ENCODE measurements at places on chromosomes 2 and 18.
A peak's percentile ranks its signal among the peaks of the same experiment; 100 is the strongest.

DNA sequence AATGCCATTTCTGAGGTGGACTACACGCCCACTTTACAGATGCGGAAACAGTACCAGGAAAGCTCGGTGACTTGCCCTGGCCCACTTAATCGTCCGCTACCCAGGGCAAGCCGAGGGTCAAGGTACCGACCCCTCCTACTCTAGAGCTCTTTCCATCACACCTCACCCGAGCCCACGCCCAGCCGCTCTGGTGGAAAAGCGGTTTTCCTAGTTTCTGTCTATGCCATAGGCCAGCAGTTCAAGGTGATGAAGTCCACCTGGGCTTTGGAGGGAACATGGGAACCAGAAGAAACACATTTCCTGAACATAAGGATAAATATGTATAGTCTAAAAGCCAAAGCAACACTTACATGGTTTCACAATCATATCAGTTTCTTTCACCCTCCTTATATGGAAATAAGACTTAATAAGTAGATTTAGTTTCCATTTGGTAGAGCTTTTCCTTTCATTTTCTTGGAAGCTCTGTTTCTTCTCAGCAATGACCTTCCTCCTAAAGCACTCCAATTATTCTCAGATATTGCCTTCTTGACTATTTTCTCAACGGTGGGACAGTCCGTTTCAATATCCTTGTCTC lies 567 bp downstream of the VWA3B start:
- no peak for DNase-seq

GRCh38 chr2:37819186-37819585 lies 105.9 kb upstream of the RMDN2 start:
- no peak for DNase-seq

DNA sequence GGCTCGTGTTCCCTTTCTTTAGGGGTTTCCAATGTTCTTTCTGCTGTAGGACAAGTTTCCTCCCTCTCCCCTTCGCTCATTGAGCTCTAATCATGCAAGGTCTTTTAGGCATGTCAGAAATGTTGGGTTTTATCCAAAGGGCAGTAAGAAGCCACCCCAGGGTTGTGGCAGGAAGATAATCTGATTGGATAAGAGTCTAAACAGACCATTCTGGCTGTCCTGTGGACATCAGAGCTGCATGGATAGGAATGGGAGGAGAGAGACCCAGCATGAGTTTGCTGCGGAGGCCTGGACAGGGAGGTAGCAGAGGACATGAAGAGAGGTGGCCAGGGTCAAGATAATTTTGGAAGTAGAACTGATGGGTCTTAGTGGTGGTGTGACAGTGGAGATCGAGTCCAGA lies 88.2 kb downstream of the ACKR3 start:
- DNase-seq = no peak

DNA sequence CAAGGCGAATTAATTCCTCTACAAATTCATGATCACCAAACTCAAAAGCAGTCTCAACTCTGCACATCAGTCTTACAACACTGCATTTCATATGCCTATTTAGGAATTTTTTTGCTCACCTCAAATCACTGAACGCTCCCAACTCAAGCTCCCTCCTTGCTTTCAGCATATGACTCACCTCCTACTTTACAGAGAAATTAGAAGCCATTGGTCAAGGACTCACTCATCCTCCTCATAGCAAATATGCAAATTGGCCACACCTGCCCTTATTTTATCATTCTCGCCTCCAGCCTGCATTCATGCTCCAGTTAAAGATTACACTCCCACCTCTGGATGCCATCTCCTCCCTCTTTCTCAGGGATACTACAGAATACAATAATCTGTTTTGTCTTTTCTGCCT lies 148.8 kb downstream of the MBD2 start:
- DNase-seq = no peak

GRCh38 chr18:80158365-80158764 lies 49.3 kb downstream of the ADNP2 start:
- no peak for DNase-seq

- DNase-seq = no peak
Observed at GRCh38 chr2:62539606-62540407, 33.8 kb upstream of the TMEM17 start.

DNA sequence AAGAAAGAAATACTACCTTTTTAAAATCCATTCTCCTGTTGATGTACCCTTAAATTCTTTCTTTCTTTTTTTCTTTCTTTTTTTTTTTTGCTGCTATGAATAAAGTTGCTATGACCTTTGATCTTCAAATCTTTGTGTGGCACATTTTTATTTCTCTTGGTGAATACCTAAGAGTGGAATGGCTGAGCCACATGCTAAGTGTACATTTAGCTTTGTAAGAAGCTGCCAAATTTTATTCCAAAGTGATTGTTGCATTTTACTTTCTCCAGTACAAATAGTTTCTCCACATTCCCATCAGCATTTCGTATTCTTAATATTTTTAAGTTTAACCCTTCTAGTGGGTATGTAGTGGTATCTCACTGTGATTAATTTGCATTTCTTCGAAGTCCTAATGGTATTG lies 88.8 kb upstream of the RAB27B start:
- DNase-seq = no peak

DNA sequence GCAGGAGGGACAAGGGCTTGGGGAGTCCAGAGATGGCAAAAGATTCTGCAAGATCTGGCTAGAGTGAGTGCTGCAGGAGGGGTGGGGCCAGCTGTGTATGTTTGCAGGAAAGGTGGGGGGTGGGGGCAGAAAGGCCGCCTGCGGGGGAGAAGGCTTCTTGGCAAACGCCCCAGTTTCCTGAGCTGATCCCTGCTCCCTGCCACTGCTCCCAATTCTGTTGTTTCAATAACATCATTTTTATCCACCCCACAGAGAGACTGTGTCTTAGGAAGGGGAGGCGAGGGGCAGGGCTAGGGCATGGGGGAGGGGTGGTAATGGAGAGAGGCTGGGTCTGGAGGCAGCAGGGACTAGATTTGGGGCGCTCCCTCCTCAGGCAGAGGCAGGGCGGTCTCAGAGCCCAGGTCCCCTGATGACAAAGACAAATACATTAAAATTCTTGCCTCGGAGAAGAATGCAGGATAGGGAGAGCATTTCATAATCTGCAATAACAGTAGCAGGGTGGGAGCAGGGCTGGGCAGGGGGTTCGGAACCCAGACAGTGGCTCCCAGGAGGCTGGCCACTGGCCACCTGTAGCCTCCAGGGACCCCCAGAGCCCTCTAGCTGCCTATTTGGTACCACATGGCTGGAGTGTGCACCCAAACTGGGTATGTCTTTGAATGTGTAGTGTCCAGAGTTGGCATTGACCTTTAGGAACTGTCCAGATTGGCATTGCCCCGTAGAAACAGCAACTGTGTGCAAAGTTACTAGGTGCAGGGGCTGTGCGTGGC lies 2.1 kb upstream of the WNT6 start:
- DNase-seq = peak; percentile 15

GRCh38 chr2:65380255-65380654 lies 52.1 kb downstream of the SPRED2 start:
- no peak for DNase-seq

DNA sequence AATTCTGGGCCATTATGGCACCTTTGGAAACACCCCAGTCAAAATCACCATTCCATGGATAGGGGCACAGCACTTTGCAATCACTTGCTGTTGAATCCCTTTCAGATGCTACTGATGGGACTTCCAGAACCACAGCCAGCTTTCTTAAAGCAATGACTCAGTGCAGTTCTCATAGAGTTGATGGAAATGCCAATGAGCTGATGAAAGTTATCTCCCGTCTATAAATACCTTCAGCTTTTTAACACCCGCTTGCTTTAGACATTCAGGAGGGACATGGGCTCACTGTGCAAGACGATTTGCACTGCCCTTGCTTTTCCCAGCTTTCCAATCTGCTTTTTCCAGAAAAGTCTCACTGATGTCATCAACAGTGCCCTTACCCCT lies 66.7 kb upstream of the RPL31 start:
- no peak for DNase-seq

- DNase-seq = no peak
Observed at GRCh38 chr2:241665731-241666440, 20.7 kb downstream of the DTYMK start.

DNA sequence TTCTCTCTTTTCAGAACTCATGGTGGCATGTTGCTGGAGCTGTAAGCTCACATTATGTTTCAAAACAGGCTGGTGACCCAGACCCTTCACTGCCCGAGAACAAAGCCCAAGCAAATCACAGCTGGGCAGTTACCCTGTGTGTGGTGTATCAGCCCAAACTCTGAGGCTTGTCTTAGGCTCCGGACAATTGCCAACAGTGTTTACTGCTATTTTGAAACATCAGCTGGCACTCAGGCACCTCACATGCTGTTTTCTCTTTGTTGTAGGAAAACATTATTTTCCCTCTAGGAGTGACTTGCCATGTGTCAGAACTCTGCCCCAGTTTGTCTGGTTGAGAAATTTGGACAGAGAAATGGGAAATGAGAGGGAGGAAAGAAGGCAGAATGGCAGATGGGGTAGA lies 237.6 kb upstream of the APCDD1 start:
- DNase-seq = no peak

- DNase-seq = peak; percentile 69
Observed at GRCh38 chr2:119694845-119695521, 16.0 kb downstream of the TMEM177 start.

- DNase-seq = no peak
Observed at GRCh38 chr2:11212645-11213044, 57.4 kb downstream of the SLC66A3 start.

DNA sequence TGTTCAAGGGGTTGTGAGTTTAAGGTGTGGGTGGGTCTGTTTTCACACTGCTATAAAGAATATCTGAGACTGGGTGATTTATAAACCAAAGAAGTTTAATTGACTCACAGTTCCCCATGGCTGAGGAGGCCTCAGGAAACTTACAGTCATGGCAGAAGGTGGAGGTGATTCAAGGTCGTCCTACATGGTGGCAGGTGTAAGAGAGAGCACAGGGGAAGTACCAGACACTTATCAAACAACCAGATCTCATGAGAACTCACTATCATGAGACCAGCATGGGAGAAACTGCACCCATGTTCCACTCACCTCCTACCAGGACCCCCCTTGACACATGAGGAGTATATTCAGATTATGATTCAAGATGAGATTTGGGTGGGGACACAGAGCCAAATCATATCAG lies 38.0 kb downstream of the RHBDD1 start:
- DNase-seq = no peak

GRCh38 chr18:57440331-57441070 lies 5.3 kb downstream of the ONECUT2 start:
- no peak for DNase-seq

GRCh38 chr18:35969676-35970075 lies 2.8 kb upstream of the RMP24 start:
- no peak for DNase-seq

DNA sequence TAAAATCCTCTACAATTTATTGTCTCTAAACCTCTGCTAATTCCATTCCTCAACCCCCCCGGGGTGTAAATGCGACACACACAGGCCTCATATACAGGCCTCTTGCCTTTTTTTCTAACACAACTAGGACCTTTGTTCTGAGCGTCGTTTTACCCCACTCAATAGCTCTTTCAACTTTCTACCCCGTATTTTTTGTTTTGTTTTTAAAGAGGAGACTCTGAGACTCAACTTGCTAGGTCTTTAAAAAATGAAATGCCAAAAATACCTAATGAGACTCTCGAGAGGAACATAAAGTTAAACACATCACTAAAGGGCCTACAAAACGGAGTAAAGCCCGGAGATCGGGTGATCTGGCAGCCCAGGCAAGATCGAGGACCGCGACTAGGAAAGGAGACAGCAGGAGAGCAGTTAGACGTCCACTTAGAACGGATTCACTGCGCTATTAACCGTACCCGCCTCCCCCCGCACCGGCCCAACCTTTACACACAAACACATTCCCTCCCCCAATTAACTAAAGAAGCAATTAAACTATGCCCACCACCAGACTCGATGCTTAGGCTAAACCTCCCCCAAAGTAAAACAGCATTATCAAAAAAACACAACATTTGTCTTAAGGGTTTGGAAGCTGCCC lies 1.7 kb downstream of the TRIP12 start:
- no peak for DNase-seq

DNA sequence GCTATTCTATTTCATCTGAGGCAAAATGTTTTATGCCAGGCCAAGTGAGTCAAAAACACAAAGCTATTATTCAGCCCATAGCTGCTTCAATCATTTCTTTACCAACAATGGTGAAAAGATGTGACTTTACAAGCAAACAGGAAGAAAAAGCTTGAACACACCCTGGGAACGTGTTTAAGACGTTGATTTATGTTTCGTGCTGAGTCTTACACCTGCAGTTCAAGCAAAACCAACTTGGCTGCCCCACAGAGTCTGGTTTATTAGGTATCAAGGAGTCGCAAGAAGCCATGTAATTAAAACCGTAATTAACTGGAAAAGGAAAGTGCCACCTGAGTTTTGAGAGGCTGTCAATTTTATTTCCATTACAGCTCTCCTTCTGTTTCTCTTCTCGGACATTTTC lies 295.5 kb downstream of the MEIS1 start:
- DNase-seq = no peak

- DNase-seq = no peak
Observed at GRCh38 chr2:190835303-190835930, 45.2 kb upstream of the GLS start.

DNA sequence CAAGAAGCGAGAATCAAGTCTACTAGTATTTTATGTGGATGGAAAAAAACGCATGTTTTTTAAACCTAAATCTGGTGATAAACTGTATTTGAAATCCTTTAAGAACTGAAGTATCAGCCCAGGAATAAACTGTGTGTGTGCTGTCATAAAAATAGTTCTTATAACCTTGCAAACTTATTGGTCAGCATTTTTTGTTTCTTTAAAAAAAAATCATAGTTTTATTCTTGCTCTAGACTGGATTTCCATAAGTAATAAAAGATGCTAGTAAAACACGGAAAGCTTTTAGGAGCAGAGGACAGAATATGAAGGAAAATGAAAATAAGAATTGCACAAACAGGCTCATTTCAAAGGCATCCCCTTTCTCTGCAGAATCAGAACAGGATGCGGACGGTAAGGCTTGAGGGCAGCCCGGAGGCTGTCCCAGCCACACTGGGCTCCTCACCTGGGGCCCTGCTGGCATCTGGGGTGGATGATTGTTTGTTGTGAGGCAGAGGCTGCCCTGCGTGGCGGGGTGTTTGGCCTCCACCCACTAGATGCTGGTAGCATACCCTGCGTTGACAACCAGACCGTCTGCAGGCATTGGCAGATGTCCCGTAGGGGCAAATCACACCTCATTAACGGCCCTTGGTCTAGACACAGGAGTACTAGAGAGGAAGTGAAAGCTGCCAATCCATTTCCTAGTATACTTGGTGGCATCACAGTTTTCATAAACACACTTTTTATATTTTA lies 52.5 kb downstream of the MBP start:
- peak; percentile 12 for DNase-seq

- no peak for DNase-seq
Observed at GRCh38 chr18:58639751-58640427, 11.0 kb upstream of the ALPK2 start.

Measured in NCI-H1694 (cell line).